ENCODE measurements at places on chromosomes 2 and 18.

DNA sequence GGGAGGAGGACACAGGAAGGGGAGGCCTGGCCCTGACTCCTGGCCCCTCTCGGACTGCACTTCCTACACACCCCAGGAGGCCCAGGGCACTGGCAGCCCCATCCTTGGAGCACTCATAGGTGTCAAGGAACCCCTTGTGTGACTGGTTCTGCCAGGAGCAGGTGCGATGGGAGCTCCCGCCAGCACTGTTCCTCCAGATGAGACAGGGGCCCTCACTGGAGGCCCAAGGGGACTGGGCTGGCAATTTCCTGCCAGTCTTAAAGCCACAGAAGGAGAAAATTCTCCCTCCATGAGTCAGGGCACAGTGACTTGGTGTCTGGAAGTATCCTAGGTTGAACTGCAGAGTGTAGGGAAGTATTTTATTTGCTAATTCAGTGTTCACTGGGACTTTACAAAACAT, 42.8 kb upstream of the MAL start:
- DNase-seq: peak; percentile 9

- peak; percentile 20 for DNase-seq
Measured at GRCh38 chr2:156800065-156800653, 364.0 kb downstream of the GPD2 start.

GRCh38 chr2:1081451-1082225, 131.0 kb downstream of the SNTG2 start:
- DNase-seq: peak; percentile 11

DNA sequence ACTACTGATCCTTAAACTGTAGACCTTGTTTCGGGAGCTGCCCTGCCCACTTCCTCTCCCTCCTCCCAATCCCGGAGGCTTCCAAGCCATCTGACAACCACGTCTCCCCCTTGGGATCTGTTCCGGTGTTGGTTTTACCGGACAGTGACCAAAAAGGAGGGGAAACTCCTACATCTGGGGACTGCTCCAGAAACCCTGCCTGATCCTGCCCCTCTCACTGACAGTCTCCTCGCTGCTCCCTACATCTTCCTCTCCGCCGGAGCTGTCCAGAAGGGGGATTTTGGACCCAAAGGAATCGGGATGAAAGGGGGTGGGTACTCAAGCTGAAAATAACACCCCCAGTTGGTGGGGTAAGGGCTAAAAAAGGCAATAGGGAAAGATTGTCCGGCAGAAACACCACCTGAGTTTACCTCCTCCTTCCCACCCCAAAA, 1.5 kb downstream of the INO80D start:
- peak; percentile 77 for DNase-seq

GRCh38 chr18:58064406-58064998, 20.5 kb downstream of the NEDD4L start:
- no peak for DNase-seq

GRCh38 chr2:100948942-100949811, 52.9 kb upstream of the RPL31 start:
- DNase-seq: no peak

DNA sequence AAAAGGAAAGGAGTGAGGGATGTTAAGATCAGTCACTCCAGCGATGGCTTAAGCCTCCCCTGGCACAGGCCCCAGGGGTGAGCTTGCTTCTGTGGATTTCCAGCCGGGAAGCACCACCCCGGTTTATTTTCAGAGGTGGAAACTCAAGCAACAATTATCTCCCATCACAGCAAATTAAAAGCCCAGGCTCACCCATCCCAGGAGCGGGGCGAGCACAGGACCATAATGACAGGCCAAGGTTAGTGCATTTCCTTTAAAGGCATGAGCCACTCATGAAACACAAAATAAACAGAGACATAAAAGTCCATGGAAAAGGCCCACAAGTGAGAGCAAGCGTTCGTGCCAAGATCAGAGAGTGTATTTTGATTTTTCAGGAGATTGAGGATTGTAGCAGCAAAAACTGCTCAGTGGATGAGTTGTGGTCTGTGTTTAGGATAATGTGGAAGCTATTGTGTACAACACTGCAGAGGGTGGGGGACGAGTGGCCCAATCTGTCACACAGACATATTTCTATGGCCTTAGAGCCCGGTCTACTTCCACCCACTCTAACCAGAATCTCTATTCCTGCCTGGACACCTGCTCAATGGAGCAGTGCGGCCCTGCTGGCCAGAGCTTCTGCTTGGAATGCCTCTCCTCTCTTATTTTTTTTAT, 111.4 kb upstream of the CDC42EP3 start:
- no peak for DNase-seq

DNA sequence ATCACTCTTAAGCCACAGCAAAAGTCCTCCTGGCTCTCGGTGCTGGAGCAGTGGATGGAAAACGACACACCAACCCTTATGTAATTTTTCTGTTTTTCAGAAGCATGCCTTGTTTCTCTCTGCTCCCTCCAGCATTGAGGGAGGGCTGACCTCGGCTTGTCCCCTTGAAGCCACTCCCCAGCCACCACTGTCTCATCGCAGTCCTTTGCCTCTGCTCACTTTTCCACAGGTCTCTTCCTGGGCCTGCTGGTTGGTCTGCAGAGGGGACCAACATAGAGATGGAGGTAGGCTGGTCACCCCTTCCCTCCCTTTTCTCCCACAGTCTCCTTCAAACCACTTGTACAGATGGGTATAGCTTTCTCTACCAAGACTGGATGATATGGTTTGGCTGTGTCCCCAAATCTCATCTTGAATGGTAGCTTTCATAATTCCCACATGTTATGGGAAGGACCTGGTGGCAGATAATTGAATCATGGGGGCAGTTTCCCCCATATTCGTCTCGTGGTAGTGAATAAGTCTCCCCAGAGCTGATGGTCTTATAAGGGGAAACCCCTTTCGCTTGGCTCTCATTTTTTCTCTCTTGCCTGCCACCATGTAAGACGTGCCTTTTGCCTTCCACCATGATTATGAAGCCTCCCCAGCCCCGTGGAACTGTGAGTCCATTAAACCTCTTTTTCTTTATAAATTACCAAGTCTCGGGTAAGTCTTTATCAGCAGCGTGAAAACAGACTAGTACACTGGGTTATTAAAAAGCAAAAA, 14.3 kb upstream of the RIOK3 start:
- DNase-seq: no peak

DNA sequence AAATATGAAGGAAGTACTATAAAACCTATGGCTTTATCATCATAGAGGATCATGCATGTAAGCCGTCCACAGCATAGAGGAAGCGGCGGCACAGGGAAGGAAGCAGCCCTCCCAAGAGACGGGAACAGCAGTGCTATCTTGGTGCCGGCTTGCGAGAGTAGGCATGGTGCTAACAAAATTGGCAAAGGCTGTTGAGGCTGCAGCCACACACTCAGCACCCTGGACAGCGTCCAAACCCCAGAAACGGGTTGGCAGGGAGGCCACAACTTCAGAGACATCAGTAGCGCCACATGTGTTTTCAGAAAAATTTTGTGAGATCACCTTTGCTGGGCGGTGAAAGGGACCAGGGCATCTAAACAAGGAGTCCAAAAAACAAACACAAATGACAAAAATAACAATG, 37.7 kb downstream of the NETO1 start:
- DNase-seq: peak; percentile 58

DNA sequence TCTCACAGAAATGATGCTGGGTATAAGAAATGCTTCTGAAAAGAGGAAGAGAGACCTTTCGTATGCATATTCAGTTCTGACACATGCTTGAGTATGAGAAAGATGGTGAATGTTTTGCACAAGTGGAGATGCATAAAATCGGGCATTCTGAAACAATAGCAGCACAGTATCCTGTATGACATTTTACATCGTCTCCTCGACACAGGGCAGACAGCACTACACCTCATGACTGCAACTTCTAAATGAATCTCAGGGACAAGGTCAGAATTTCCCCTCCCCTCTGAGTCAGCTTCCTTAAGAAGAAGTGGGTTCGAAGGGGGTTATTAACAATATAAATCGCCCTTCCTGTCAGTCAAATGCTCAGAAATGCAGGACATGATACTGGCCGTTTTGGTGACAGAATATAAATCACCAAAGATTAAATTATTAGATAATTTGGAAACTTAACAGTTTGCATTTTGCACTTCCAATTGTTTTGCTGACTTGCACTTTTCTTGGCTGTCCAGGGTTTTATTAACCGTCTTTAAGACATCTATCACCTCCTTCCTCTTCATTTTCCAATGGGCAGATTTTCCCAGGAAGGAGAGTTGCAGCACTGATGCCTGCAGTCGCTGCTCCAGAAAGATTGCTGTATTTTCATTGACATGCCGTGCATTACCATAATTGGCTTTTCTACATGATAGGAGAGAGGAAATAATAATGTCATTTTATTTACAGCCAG, 57.2 kb downstream of the TSHZ1 start:
- no peak for DNase-seq

DNA sequence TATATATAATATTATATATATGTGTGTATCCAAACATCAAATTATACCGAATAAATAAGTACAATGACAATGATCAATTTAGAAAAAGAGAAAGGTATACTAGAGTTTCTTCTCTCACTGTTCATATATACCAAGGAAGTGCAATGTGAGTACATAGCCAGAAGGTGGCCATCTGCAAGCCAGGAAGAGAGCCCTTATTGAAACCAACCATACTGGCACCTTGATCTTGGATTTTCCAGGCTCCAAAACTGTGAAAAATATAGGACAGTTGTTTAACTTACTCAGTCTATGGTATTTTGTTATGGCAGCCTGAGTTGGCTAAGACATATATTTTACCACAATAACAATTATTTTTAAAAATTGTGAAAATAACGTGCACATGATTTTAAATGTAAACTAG, 1490.2 kb upstream of the SLC39A10 start:
- peak; percentile 42 for DNase-seq

- DNase-seq: no peak
Measured at GRCh38 chr2:232387451-232388171, 9.1 kb downstream of the ALPP start.

DNA sequence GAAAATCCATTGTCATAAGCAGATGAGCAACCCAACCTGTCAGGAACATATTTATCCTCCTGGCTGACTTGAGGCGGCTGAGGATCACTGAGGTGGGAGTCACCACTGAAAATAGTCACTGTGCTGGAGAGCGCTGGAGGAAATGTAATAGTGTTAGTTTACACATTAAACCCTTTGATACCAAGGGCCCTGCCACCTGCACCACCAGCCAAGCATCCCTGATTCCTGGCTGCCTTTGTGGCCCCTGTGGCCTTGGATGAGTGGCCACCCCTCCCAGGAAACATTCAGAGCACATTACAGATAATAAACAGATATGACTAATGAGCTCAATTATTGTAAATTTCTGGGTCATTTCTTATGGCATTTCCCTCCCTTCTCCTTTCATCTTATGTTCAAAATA, 105.9 kb downstream of the LYPD1 start:
- DNase-seq: no peak

DNA sequence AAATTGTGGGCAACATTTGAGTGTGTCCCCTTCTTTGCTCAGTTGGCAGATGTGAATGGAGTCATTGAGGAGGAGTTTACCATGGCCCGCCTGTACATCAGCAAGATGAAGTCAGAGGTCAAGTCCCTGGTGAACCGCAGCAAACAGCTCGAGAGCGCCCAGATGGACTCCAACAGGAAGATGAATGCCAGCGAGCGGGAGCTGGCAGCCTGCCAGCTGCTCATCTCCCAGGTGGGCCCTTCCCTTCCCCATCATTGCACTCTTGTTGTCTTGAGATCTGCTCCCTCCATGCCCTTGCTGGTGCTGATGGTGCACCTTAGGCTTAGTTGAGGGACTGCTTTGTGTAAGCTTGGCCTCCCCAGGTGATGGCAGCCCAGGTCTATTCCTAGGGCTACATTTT, 47.5 kb upstream of the LYPD6B start:
- DNase-seq: no peak

DNA sequence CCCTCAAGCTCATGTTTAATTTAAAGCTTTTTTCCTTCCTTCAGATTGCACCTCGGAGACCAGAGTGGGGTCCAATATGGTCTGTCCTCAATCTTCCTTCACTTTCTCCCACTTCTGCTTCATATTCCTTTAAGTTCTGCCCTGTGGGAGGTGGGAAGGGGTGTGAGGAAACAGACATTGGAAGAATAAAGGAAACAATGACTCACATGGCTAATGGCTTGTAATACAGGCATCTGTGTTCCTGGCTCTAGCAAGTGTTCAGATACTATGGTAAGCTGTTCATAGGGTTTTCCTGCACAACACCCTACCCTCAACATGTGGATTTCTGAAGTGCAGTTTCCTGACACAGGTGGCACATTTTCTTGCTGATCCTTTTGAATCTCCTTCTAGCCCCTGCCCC, 209.5 kb downstream of the PIK3C3 start:
- peak; percentile 25 for DNase-seq

GRCh38 chr2:74261204-74261864, 62.9 kb downstream of the MTHFD2 start:
- peak; percentile 12 for DNase-seq

- DNase-seq: no peak
Measured at GRCh38 chr2:215405722-215406581, 29.9 kb downstream of the FN1 start.

- DNase-seq: no peak
Measured at GRCh38 chr2:71254776-71255175, 27.9 kb upstream of the PAIP2B start.

DNA sequence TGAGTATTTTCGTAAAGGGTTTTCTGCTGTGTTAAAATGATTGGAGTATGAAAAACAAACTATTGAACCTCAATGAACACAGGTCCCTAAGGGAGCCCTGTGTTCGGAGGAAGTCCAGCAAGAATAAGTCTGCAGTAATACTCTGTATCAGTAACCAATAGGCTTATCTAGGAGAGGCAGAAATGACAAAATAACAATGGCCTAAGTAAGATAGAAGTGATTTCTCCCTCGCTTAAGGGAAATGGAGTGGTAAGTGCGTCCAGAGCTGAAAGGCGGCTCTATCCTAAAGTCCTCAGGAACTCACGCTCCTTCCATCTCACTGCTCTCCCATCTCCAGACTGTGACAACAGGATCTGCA, 29.3 kb upstream of the MFSD6 start:
- no peak for DNase-seq

DNA sequence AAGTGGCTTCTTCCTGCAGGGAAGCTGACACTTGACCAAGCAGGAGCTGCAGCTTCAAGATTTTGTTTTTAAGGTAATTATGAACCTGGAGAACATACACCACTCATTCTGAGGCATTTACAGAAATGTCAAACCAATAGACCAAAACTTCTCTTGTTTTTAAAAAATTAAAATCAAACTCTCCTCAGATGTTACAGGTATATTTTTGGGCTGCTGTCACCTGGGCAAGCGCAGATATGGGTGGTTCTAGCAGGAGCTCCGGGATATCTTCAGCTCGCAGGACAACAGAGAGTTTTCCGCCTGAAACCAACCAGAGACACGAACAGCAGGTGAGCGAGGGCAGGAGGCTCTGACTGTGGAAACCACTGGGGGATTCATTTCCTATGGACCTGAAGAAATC, 4.1 kb downstream of the LCT start:
- no peak for DNase-seq

DNA sequence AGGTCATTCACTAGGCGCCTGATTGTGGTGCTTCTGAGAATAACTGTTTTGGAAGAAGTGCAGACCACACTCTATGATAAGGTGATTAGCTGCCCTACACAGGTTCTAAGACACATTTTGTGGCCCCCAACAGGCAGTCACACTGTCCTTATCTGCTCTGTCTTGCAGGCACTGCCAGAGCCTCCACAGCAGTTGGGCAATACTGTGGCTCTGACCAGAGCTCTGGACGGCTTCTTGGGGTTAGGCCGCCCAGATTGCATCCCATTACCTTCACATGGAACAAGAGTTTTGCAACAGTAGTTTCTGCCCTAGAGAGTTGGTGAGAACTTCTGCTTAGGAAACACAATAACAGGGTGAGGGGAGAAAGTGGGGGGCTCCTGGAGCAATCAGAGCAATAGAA, 22.7 kb downstream of the RUFY4 start:
- DNase-seq: no peak
